ENCODE measurements at places on chromosomes 2 and 18.

GRCh38 chr2:48227617-48228344 lies 302.2 kb upstream of the STON1 start:
- DNase-seq: no peak

DNA sequence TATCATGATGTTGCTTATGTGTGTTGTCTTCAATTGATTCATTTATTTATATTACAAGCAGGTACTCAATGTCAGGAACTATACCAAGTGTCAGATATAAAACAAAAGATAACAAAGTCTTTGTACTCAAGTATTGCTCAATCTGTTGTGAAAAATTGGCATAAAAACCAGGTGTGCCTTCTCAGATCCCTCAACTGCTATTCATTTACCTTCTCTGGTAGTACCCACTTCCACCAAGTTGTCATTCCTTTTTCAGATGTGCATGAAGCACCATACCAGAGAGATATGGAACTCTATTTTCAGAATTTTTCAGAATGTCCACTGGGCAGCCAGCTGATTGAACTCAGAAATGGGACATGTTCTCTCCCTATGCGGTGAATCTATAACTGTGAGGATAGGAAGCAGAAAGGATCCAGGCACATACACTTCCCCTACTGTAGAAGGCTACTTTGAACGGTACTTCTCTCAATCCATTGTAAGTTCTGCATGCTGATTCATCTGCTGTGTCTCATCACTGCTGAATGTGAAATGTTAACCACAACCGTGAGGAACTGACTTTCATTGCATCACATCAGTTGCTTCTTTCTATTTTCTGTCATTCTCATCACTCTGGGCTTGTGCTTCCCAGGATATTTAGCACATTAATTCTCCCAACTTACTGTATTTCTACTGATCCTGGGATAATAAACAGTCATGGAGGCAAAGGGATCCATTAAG lies 1621.3 kb downstream of the SUCLG1 start:
- DNase-seq: no peak

- no peak for DNase-seq
These were observed 48.6 kb upstream of the RAPH1 start for GRCh38 chr2:203583701-203584100.

DNA sequence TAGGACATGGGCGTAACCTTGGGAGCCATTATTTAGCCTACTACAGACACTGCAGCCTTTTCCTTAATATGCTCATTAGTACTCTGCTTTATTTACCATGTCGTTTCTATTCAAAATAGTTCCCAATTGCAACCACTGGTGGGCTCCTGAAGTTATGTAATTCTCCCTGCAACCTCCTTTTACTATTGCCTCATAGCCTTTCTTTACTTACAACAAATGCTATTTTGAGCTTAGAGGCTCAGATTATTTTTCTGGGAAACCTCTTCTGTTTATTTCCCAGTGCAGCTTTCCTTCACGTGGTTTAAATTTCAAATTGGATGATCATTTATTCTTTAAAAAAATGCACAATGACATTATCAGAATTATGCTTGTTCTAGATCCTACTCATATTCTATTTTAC lies 492.3 kb upstream of the TMEFF2 start:
- DNase-seq: no peak

- no peak for DNase-seq
These were observed 7.1 kb downstream of the MYCN start for GRCh38 chr2:15947431-15947830.

DNA sequence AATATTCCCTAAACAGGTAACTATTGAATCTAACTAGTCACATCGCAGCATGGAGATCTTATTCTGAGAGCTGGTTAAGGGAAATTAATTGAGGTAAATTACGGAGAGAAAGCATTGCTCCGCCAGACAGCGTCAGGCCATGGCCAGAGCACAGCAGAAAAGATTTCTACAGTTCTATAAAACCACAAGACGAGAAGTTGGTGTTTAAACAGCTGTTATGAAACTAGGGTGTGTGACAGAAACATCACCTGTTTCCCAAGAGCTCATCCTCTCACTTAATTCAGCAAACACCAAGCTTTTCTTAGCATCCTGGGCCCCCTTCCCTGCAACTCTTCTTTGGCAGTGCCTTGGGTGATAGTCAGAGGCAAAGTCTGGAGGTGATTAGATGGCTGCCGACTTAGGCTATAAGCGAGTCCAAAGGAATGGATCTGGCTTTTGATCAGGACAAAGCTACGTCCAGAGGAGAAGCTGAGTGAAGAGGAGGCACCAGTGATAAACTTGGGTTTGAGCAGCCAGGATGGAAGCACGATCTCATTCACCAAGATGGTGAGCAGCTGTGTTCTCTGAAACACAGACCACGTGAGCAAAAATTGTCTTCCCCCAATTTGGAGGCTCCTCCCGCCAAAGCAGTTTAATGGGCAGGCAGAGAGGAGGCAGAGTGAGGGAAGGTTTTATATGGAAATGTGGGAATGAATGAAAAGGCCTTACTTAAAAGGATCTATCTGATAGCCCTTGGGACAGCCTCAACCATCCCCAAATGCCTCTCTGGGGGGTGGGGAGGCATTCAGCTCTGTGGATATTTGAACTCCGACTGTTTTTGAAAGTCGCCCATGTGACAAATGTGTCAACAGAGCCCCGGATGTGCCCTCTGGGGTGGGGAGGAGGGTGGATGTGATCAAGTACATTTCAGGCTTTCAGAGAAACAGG lies 57.8 kb downstream of the PKDCC start:
- DNase-seq: peak; percentile 46

DNA sequence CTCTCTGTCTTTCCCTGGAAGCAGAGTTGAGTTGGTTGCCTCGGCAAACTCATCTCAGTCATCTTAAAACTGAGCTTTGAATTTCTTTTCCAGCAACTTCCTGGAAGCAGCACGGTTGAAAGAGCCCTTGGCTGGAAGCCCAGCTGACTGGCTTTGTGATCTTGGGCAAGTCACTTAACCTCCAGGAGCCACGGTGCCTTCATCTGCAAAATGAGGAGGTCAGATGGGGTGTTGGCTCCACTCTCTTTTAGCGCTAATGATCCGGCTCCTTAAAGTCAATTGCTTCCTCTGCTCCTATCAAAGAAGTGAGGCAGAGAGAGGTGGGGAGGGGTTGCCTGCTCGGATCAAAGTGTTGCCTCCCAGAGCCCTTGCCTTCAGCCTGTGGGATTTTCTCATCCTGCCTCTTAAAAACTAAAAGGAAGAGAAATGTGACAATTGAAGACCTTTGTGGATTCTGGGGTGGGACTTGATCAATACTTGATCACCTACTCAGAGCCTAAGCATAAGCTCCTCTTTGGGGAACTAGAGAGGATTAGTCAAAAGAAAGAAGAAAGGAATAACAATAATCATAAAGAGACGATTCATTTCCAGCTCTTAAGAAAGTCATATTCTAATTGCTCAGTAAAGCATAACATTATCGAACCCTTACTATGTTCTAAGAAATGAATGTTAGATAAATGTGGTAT lies 86.6 kb downstream of the MYCN start:
- DNase-seq: no peak

- DNase-seq: no peak
These were observed 173.2 kb upstream of the COPS8 start for GRCh38 chr2:236912326-236913120.

DNA sequence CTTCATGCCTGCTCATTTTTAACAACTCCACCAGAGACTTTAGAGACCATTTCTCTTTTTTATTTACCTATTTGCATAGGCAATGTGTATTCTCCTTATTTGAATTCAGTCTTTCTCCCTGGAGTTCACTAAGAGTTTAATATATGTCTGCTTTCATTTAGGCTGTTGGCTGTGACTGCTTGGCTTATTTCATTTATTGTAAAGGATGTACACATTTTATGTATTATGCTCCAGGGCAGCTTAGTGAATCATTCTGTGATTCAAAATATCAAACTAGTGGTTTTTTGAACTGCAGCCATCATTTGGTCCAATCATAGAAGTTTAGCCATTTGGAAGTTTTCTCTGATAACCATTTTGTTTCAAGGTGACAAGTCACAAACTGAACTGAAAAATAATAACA lies 229.6 kb downstream of the LPIN1 start:
- no peak for DNase-seq

DNA sequence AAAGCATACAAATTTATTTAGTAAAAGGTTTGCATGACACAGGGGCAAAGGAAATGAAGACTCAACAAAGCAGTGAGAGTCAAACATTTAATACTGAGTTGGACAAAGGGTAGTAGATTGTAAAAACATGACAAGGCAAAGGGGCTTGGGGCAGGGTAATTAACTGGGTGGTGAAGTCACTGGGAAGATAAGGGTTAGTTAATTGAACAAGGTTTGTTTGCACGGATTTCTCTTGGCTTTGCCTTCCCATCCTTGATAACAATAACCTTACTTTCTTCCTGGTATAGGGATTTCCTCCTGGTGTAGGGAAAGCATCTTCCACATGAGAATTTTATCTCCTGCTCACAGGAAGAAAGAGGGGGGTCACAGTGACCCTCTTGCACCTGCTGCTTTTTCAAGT lies 26.8 kb upstream of the RTTN start:
- no peak for DNase-seq

DNA sequence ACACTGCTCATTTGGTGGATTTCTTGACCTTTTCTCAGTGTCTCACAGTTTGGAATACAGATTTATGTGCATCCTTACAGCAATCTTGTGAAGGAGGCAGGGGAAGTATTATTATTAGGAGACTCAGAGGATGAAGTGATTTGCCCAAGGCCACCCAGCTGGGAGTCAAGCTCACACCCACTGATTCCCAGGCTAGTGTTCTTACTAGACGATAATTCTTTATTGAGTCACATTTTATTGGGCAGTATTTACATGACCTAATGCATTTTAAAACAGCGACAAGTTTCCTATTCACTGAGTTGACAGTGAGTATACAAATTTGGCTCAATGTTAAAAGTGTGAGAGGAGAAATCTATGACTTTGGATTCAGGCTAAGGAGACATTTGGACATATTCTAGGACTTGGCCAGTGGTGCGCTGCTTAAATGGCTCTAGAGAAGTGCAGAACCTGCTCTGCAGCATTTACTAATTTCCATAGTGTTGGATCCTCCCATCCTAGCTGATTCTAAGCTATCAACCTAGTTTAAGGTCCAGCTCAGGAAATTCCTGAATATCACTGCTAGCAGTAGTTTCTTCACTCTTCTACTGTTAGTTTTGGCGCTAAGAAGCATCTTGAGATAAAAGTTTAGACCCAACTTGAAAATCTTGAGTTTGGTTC lies 199.3 kb downstream of the MTX2 start:
- no peak for DNase-seq

DNA sequence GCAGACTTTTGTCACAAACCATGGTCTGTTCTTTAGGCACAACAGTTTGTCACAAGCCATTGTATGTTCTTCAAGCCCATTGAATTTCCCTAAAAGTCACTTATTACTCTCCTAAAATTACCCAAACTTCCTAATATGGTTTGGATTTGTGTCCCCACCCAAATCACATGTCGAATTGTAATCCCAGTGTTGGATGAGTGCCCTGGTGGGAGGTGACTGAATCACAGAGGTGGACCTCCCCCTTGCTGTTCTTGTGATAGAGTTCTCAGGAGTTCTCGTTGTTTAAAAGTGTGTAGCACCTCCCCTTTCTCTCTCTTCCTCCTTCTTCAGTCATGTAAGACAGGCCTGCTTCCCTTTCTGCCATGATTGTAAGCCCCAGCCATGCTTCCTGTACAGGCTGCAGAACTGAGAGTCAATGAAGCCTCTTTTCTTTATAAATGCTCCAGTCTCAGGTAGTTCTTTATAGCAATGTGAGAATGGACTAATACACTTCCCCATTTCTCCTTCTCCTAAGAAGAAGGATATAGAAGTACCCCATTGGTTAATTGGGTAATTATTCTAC lies 11.2 kb upstream of the GYPC start:
- no peak for DNase-seq

GRCh38 chr2:30684026-30684425 lies 123.2 kb downstream of the CAPN13 start:
- no peak for DNase-seq

- DNase-seq: no peak
These were observed 322.3 kb upstream of the EPAS1 start for GRCh38 chr2:45974762-45975408.

GRCh38 chr18:74367905-74368304 lies 52.3 kb downstream of the C18orf63 start:
- DNase-seq: no peak

- DNase-seq: no peak
These were observed 28.2 kb downstream of the RND3 start for GRCh38 chr2:150459281-150459680.

- DNase-seq: no peak
These were observed 4.6 kb downstream of the INHA start for GRCh38 chr2:219576505-219577388.

- DNase-seq: no peak
These were observed 102.7 kb downstream of the CSRNP3 start for GRCh38 chr2:165572151-165572550.

All from stimulated activated CD8-positive, alpha-beta memory T cell treated with anti-CD3 and anti-CD28 coated beads, Interleukin-7, amount 100 ng/mL, for 1 hour (primary cell).